EH (cell line): ENCODE measurements at places on chromosomes 4 and X.

GRCh38 chr4:52982255-52982945 lies 120.3 kb downstream of the RASL11B start:
- peak; percentile 65 for DNase-seq

- no peak for DNase-seq
Measured at GRCh38 chrX:136907621-136908020, 27.1 kb upstream of the RBMX start.

GRCh38 chr4:124044867-124045266 lies 648.3 kb downstream of the SPRY1 start:
- no peak for DNase-seq

DNA sequence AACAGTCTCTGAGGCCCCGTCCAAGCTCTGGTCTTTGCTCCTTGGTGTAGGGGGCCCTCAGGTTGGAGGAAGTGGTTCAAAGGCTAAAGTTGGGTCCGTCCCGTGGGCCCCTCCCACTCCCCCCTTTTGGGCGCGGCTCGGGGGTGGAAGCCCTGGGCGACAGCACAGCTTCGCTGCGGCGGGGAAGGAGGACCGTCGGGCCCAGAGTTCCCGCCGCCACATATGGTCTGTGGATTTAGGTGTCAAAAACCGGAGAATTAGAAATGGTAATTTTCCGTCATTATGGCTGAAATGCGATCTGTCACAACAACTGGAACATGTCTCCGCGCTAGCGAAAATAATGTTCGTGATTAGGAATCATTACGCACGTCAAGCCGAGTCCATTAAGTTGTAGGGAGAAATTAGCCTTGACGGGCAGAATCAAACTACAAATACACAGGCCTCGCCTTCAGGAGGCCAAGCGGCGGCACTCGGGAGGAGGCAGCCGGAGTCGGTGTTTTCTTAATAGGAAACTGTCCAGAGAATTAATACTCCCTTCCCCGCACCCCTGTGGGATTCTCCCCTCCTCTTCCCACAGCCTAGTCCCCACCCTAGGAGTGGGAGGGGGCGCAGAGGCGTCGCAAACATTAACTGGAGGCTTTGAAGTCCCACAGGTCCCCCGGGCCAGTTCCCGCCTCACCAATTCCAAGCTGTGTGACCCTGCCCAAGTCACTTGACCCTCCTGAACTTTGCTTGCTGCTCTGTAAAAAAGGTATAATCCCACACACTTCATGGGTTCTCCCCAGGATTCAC lies 15.0 kb downstream of the NKX3-2 start:
- no peak for DNase-seq

GRCh38 chr4:138341739-138342415 lies 99.7 kb upstream of the SLC7A11 start:
- no peak for DNase-seq

GRCh38 chrX:76555816-76556215 lies 128.3 kb downstream of the MAGEE1 start:
- peak; percentile 14 for DNase-seq

GRCh38 chr4:150315175-150315574 lies 236.9 kb downstream of the DCLK2 start:
- DNase-seq, result peak; percentile 36

GRCh38 chrX:153926552-153926857 lies 441 bp upstream of the ARHGAP4 start:
- no peak for DNase-seq

GRCh38 chr4:124135409-124135813 lies 577.1 kb downstream of the ANKRD50 start:
- DNase-seq, result peak; percentile 48

DNA sequence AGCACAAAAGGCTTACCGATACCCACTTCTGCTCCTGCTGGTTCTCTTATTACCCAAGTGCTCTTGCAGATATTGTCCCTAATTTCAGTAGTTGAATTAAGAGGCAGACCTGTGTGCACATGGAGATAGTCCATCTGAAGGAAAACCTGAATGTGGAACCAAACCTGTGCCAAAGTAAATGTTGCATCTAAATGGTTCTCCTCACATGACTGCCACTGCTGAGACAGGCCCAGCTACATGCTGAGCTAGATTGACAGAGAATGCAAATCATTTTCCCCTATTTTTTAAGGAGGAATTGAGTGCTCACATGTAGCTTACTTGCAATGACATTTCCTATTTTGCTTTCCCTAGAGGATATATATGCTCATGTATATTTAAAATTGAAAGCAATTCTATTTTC lies 609.1 kb upstream of the TECRL start:
- DNase-seq, result no peak

- peak; percentile 26 for DNase-seq
Measured at GRCh38 chr4:186132577-186133242, 28.2 kb downstream of the FAM149A start.

GRCh38 chrX:134542485-134542884 lies 82.5 kb downstream of the HPRT1 start:
- peak; percentile 65 for DNase-seq

- no peak for DNase-seq
Measured at GRCh38 chr4:184776821-184777220, 42.9 kb upstream of the CENPU start.

- DNase-seq, result peak; percentile 66
Measured at GRCh38 chr4:2977211-2978088, 14.1 kb downstream of the GRK4 start.

DNA sequence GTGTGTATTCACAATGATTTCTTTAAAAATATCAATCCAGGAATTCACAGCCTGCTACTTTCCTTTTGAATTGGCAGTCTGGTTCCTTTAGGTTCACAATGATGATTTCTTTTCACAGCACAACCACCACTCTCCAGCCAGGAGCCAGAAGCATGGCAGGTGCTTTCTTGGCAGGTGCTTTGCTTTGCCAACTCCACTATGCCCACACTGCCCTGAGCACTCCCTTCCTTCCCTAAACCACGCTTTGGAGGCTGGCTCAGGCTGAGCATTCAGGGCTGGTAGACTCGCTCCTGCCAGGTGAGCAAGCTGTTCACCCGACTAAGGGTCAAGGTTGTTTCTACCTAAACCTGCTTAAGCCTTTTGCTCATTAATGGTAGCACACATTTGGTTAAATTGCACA lies 184.5 kb downstream of the SH3KBP1 start:
- no peak for DNase-seq

DNA sequence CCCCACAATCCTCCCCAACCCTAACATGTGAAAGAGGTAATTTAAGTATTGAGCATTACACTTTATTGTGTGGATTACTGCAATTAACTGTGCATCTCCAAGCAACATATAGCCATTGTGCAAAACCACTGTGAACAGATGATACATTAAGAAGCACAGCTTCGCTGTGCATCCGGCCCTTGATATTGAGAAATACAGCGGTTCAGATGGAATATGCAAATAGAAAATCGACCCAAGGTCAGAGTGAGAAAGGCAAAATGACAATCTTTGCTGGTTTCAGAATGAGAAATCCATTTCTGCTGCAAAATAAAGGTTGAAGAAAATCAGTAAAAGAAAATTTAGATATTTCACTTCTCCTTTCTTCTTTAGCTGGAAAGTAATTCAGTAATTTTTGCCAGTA lies 805.9 kb upstream of the GRID2 start:
- no peak for DNase-seq

GRCh38 chr4:53122280-53123116 lies 243.4 kb downstream of the SCFD2 start:
- DNase-seq, result no peak

GRCh38 chrX:149003863-149004660 lies 501.0 kb downstream of the IDS start:
- no peak for DNase-seq

DNA sequence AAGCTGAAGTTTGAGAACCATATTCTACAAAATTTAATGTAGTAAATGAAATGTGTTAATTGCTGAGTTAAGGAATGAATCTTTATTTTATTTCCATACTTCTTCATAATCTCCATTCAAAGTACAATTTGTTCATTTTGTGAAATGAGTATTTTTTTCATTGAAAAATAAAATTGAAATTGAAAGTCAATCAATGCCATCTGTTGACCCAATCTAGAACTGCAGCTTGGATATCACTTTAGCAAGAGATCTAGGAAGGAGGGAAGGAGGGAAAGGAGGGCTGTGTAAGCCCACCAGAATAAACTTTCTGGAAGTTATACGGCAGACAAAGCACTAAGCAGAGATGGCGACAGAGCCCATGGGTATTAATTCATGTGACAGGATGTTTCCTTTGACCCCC lies 128.4 kb downstream of the ZMAT1 start:
- DNase-seq, result peak; percentile 28

DNA sequence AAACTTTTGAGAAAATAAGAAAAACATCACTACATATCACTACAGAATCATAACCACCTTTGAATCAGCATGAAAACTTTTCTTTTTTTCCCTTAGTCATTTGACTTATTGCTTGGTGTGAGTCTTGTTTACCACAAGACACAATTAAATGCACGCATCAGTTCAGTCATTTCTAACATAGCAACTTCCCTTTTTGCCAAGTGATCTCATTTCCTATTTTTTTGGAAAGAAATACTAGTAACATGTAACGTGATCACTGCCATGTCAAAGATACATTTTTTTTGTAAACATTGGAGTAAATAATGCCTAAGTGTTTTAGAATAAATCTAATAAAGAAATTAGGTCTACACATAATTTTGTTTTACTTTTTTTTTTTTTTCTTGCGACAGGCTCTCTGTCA lies 5.1 kb upstream of the CXCL8 start:
- DNase-seq, result peak; percentile 61

GRCh38 chr4:17081179-17081578 lies 182.7 kb upstream of the LDB2 start:
- DNase-seq, result no peak

DNA sequence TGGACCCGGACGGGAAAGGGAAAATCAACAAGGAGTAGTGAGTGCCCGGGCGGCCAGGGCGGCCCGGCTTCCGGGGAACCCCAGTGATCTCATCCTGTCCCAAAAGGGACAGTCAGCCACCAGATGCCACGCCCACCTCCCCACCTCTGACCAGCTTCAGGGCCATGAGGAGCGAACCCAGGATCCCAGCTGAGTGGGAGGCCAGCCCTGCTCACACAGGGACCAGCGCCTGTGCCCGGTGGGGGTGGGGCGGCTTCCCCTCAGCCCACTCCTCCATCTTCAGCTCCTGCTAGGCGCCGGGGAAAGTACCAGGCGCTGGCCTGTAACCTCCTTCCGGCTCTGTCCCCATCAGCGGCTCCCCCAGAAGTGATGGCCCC lies 6.2 kb downstream of the MYL5 start:
- DNase-seq, result peak; percentile 50

DNA sequence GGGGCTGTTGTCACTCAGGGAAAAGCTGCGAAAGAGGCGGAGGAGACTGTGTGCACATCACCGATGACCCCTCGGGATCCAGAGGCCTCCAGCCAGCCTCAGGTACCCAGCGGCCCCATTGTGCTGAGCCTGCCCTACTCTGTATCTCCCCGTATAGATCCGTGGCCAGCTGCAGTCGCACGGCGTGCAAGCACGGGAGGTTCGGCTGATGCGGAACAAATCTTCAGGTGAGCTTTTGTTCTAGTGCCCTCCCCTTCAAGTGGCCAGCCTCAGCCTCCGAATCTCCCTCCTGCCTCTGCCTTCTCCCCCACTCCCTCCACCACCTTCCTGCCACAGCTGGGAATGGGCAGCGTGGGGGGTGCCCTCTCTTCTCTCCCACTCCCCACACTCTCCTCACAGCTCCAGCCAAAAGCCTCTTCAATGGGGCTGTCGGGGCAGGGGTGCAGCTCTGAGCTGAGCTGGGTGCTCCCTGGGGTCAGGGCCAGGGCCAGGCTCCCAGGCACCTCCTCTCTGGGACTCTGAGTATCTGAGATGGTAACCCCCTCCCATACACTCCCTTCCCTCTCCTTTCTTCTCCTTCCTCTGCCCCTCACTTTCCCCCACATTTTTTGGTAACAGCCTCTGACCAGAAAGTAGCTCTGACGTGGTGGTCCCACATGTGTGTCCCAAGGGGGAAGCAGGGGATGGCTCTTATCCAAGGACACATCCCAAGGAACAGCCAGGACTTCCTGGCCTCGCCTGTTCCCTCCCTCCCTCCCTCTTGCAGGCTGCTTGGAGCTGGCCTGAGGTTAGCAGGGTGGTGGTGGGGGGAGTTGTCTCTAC lies 20.4 kb upstream of the UBA1 start:
- no peak for DNase-seq

DNA sequence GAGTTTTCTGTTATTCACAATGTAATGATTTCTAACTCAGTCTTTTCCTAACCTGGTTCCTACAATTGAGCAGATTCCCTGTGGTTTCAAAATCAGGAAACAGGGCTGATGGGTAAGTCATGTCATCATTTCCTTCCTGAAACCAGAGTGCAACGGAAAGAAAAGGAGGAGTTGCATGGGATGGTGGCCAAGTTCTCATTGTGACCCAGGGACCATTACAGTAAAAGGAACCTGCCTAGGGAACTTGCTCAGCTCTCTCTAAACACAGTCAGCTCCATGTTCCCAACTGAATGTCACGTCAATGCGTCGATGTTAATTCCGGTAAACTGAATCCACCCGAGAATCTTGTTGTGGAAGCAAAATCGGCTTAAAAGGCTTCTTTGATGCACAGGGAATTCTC lies 51.2 kb downstream of the LGI2 start:
- peak; percentile 20 for DNase-seq

DNA sequence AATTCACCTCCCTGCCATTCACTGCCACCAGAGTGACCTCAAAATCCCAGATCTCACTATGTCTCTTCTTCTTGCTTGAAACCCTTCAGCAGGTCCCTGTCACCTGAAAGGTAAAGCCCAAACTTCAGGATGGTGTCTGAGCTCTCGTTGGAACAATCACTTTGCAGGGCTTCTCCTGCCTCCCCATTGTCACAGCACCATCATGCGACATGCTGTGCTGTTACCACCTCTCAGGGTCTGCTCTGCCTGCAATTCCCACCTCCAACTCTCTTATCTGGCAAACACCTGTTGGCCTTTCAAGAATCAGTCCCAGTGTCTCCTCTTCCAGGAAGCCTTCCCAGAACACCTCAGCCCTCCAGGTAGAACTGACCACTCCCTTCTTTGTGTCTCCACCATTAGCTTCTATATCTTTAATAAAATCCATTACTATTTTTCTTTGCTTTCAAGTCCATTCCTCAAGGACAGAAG lies 46.2 kb downstream of the SEL1L3 start:
- no peak for DNase-seq

DNA sequence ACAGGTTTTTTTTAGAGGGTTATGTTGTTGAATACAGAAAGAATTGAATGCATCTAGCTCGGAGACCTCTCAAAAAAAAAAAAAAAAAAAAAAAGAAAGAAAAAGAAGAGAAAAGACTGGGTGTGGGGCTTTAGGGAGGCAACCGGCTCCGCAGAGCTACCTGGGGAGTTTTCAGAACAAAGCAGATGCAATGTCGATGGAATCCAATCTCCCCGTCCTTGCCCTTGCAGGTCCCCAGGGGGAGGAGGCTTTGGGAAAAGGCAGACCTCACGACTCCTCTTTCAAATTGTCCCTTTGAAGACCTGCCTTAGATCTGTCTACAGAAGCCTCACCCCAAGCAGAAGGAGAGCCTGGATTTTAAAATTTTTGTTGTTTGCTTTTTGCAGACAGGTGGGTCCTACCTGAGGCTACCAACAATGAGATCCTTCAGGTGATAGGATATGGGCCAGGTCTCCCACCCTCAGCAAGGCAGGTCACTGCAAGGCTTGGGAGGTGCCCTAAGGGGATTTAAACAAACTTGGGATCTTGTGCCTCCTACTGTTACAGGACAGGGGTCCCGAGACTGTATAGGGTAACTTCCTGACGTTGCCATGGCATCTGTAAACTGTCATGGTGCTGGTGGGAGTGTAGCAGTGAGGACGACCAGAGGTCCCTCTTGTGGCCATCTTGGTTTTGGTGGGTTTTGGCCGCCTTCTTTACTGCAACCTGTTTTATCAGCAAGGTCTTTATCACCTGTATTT lies 75.2 kb upstream of the PRKX start:
- no peak for DNase-seq
